ENCODE measurements at places on chromosomes 6 and 20.

DNA sequence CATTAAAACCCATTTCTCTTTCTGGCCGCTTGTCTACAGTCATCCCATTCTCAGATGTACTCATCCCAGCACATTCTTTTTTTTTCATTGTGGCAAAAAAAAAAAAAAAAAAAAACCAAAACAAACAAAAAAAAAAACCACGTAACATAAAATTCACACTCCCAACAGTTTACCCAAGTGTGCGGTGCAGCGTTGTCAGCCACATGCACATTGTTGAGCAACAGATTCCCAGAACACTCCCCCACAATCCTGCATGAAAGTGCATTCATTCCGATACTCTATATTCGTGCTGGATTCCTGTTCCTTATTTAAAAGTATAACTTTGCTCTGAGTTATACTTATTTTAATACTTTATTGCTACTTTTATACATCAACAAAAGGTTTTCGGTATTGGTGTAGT, 96.0 kb downstream of the SASH1 start:
- no peak for DNase-seq

DNA sequence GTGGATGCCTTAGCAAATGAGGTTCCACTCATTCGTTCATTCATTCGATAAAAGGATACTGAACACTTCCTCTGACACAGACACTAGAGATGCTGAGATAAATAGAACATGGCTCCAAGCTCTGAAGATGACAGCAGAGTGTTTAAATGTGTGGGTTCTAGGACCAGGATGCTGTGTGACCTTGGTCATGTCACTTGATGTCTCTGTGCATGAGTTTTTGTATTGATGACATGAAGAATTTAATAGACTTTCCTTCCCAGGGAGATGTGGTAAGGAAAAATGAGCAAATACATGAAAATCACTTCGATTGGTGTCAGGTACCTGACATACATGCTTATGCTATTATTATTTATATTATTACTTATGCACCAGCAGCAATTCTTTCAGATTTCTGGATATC, 34.3 kb upstream of the CD83 start:
- DNase-seq = no peak

- no peak for DNase-seq
Measured at GRCh38 chr6:17741507-17741906, 34.8 kb upstream of the NUP153 start.

- DNase-seq = no peak
Measured at GRCh38 chr6:100504786-100505737, 40.3 kb upstream of the SIM1 start.

DNA sequence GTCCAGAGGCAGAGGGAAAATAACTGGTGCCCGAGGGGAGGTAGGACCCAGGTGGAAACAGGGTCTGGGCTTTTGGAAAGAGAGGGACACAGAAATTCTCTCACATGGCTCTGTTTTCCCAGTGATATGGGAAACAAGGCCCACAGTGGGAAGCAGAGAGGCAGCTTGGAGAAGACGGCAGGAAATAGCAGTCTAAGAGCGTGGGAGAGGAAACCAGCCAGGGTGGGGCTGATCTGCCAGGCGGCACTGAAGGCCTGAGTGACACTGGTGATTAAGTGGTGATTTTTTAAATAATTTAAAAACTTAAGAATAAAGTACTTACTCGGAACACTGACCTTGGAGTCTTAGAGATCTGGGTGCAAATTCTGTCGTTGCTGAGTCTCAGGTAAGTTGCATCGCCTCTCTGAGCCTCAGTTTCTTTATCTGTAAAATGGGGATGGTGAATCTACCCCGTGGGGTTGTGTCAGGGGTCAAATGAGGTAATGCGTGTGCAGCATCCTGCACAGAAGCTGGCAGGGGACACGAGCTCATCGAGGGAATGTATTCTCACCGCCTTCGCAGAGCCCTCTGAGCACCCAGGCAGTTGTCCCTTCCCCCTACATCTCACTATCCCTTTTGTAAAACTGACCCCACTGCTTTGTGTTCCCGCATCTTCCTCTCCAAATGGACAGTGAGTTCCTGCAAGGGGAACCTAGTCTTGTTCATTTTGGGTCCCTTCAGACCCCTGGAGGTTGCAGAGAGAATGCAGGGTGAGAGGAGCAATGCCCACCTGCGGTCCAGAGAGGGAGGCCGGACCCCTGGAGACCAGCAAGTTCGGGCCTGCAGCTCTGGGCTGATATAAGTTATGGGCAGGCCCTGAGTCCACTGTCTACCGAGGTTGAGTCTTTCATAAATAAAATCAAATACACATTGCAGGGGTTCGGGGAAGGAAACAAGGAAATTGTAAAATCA, 228.6 kb upstream of the PMEPA1 start:
- no peak for DNase-seq

GRCh38 chr6:1325461-1326309, 13.8 kb downstream of the FOXQ1 start:
- no peak for DNase-seq

GRCh38 chr20:48401359-48401758, 426.4 kb downstream of the PREX1 start:
- no peak for DNase-seq

GRCh38 chr6:6277413-6277812, 43.0 kb downstream of the F13A1 start:
- DNase-seq = no peak

DNA sequence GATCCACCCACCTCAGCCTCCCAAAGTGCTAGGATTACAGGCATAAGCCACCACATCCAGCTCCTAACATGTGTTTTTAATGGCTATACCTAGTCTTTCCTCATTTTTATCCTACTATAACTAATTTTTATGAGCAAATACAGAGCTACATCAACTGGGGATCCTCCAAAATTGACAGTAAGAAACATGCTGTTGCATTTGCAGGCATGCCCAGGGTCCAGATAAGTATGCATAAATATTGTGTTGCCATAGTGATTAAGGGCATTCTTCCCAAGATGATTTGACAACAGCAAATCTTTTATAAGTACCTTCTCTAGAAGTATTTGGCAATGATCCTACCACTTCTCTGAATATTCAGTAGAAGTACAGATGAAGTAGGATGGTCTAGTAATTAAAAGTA, 41.9 kb upstream of the MOXD1 start:
- DNase-seq = no peak

DNA sequence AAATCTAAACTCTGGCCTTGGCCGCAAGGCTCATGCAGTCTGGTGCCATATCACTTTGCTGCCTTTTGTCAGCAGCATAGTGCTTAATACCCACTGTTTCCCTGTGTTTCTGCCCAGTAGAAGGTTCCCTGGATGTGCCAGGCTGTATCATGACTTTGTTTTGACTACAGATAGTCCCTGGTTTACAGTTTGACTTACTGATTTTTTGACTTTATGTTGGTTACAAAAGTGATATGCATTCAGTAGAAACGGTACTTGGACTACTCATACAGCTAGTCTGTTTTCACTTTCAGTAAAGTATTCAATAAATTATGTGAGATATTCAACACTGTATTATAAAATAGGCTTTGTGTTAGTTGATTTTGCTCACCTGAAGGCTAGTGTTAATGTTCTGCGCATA, 19.0 kb downstream of the RALY start:
- no peak for DNase-seq

DNA sequence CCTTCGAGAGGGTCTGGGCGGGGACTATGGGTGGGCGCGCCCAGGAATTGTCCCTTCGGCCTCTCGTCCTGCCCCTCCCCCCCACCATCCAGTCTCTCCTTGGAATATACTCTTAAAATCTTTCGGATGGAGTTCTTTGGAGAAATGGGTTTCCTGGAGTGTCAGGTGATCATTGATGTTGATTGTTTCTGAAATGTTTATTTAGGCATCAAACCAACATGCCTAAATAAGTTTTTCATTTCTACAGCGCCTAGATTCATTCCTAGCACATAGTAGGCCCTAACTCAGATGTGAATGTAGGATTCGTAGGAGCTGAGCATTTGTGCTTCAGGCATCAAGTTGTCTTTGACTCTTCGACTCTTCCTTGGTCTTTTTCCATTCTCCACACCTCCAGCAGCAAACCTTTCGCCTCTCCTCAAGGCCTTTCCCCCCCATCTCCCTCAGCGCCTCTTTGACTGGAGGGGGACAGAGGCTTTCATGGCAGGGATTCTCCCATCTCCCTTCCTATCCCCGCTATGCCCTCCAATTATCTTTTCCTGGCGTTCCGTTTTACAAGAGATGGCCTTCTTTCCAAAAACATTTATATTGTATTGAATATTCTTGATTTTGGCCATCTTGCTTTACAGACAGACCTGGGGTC, 610 bp downstream of the CASP8AP2 start:
- DNase-seq = no peak

DNA sequence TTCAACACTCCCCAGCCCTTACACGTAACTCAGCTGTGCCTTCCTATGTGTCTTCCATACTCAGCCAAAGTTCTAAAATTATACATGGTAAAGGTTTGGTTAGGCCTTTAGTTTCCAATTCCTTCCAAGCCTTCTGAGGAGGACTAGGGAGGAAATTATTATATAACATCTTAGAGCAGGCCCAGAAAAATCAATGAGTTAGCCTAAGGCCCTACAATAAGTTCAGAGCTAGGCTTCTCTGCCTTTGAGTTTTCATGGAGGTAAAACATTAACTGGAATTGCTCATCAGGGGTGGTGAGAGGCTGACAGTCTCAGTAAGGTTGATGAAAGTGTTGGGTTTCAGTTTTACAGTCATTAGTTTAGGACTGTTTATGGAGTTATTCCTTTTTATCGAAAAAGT, 286.0 kb downstream of the ADGB start:
- no peak for DNase-seq

- no peak for DNase-seq
Measured at GRCh38 chr6:46677314-46677654, 10.4 kb upstream of the TDRD6 start.

- DNase-seq = no peak
Measured at GRCh38 chr6:53928641-53929040, 133.8 kb downstream of the LRRC1 start.

- no peak for DNase-seq
Measured at GRCh38 chr20:24403406-24403805, 66.0 kb upstream of the SYNDIG1 start.

DNA sequence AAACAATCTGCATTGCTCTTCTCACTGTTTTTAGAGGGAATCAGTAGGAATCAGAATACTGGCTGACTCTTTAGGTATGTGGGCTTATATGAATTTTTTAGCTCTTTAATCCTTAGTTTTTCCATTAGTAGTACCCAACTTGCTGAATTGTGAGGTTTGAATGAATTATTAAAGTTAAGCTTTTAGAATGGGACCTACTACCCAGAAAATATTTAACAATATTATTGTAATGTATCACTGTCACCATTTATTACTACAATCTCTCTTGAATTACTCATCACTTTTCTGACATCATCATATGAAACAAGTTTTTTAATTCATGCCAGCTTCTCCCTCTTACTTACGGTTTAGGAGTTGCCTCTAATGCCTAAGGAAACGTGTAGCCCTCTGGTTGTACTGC, 212.7 kb downstream of the BCKDHB start:
- DNase-seq = no peak

DNA sequence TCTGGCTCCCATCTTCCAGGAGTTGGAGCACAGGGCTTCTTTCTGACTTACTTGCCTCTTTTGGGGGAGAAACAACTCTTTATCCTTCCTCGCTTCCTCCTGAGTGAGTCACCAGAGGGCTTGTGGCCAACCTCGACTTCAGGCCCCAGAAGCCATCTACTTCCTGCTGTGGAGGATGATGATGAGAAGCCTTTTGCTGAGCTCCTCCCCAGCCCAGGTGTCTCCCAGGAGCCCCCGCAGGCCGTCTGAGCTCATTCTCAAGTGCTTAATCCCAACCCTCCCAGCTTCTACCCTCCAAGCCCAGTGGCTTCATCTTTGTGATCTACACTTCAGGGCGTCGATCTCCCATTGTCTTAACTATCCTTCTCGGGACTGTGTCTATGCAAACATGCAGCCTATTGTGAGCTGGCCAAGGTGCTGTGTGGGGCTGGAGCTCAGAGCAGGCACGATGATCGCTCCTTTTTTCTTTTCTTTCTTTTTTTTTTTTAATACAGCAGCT, 27.9 kb downstream of the SDCBP2 start:
- DNase-seq = peak; percentile 29

DNA sequence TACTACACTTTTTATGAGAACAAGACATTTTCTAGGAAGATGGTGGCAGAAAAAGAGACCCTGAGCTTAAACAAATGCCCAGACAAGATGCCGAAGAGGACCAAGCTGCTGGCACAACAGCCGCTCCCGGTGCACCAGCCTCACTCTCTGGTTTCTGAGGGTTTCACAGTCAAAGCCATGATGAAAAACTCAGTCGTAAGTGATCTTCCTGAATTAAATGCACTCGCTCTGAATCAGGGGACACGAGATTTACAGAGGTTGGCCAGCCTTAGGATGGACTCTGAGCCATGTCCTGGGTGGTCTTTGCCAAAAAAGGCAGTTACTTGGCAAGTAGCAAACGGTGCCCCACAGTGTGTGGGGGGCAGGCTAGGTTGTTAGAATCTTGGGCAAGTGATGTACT, 423 bp downstream of the PACRG start:
- no peak for DNase-seq
